Activated naive CD8-positive, alpha-beta T cell treated with anti-CD3 and anti-CD28 coated beads for 36 hours (primary cell): ENCODE measurements at places on chromosomes 3 and 15. TPM values are rescaled to one million over a fixed set of nuclear protein-coding genes. Genes with fewer than 3 reads are reported as not detected.
A peak's percentile ranks its signal among the peaks of the same experiment; 100 is the strongest.

DNA sequence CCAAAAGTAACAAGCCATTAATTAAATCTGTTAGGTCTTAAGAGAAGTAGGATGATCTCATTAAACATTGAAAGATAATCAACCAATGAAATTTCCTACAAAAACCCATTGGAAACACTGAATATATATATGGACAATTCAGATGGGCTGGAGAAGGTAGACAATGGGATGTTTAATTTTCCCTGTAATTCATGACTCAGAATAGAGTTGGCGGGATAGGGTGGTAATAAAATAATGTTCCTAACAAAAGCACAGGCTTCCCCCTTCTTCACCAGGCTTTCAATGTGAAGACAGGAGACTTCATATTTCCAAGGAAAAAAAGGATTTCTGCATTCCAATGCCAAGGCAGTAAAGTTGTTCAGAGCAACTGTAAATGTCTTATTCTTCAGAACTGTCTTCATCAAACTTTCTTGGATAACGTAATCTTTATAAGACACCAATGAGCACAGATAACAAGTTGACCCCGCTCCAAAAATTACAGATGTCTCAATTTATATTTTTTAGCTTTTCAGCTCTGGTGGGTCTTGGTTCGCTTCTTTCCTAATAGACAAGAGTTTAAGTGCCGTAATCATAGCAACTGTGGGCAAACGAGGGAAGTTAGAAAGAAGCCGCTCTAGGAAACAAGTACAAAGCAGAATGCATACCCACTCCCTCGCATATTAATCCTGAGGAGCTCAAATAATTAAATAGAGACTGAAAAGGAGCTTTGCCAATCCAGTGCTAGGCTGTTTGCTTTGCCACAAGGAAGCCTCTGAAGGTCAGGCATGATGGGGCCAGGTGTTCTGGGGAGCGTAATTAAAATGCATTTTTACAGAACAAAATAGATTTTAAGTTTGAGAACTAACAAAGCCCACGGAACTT, 377.0 kb downstream of the FOXP1 start:
- DNase-seq = no peak

SMAD6 gene
- 0.04 TPM for total RNA-seq

MOBP gene
- total RNA-seq = not detected

DNA sequence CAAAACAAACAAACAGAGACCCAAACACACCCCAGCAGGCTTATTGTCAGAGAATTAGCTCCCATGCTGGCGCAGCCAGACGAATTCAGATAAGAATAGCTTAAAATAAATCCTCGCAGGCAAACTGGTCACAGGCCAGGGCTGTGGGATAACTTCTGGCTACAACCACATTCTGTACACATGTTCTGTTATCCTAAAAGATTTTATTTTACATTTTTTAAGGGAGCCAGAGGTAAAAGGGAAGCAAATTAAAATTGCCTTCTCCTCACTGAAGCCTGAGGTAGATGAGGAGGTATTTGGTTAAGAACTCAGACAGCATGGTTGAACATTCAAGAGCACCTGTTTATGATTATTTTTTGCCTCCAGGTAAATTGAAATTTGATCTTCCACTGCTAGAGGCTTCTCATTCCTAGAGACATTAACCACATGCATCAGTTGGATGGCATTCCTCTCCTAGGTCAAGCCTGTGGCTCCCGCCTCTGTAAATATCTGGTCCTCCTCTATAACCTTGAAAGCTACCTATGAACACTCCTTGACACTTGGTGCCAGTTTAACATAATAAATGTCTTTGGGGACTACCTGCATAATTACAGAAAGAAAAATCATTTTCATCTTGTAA, 190.3 kb downstream of the SATB1 start:
- DNase-seq = no peak

DNA sequence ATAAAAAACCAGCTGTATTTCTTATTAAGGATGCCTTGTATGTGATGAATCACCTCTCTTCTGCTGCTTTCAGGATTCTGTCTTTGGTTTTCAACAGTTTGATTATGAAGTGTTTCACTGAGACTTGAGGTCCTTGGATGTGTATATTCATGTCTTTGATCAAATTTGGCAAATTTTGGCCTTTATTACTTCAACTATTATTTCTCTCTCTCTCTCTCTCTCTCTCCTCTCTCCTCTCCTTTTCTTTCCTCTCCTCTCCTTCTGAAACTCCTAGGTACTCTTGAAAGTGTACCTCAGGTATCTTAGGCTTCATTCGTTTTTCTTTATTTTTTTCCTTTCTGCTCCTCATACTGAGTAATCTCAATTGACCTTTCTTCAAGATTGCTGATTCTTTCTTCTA, 43.3 kb downstream of the LSM3 start:
- no peak for DNase-seq

CA12 gene
- total RNA-seq = not detected

DNA sequence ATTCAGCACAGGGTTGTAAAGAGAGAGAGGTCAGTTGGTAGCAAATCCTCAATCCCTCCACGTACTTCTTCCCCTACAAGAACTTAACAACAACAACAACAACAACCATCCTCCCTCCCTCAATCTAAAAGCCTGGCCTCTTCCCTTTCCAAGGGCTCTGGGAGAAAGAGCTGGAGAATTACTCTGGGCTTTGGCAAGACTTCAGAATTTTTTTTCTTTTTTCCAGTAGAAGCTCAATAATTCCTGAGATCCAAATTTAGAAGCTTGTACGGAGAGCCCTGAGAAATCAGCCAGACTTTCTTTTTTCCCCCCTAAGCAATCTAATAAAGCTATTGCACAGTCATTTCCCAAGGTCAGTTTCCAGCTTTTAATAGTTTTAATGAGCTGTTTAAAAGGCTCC, 95.8 kb upstream of the CACNA2D3 start:
- DNase-seq = no peak

SCN10A gene
- total RNA-seq = not detected

- peak; percentile 38 for DNase-seq
Measured at GRCh38 chr3:46368569-46368968, 2.2 kb upstream of the CCR5 start.

DNA sequence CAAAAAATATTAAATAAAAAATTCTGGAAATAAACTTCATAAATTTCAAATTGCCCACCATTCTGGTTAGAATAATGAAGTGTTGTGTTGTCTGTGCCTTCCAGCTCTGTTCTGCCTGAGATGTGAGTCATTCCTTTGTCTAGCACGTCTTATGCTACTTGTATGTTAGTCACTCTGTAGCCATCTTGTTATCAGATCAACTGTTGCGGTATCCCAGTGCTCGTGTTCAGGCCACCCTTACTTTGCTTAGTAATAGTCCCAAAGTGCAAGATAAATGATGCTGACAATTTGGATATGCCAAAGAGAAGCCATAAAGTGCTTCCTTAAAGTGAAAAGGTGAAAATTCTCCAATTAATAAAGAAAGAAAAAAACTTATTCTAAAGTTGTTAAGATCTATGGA, 527.5 kb downstream of the NAALADL2 start:
- no peak for DNase-seq

GRCh38 chr3:18113417-18113816, 311.7 kb downstream of the SATB1 start:
- DNase-seq = no peak

- DNase-seq = no peak
Measured at GRCh38 chr3:113287111-113287802, 75.9 kb downstream of the BOC start.

GRCh38 chr3:32685543-32686185, 676 bp downstream of the CNOT10 start:
- DNase-seq = no peak

GRCh38 chr3:42035816-42036482, 55.2 kb upstream of the TRAK1 start:
- DNase-seq = no peak

GRCh38 chr3:16373341-16373946, 108.4 kb downstream of the OXNAD1 start:
- DNase-seq = no peak

ARRDC4 gene
- 2.5 TPM for total RNA-seq

- DNase-seq = peak; percentile 58
Measured at GRCh38 chr15:74400915-74401757, 32.6 kb downstream of the SEMA7A start.

SLC27A2 gene
- 15.0 TPM for total RNA-seq

ZPLD1 gene
- total RNA-seq = not detected

DNA sequence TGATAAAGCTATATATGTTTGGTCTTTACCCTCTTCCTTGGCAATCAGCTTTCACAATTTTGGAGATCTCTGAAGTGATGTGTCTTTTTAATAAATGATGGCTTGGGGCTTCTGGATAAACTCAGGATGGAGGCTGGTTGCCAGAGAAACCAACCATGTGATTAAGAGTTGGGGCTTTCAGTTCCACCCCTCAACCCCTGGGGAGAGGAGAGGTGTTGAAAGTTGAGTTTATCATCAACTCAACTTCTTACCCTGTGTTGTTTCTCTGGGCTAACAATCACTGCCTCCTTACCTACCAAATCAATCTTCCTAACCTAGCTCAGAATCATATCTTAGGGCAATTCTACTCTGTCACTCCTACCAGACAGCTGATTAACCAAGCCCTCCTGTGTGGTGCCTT, 735.8 kb downstream of the ZPLD1 start:
- DNase-seq = no peak

DNA sequence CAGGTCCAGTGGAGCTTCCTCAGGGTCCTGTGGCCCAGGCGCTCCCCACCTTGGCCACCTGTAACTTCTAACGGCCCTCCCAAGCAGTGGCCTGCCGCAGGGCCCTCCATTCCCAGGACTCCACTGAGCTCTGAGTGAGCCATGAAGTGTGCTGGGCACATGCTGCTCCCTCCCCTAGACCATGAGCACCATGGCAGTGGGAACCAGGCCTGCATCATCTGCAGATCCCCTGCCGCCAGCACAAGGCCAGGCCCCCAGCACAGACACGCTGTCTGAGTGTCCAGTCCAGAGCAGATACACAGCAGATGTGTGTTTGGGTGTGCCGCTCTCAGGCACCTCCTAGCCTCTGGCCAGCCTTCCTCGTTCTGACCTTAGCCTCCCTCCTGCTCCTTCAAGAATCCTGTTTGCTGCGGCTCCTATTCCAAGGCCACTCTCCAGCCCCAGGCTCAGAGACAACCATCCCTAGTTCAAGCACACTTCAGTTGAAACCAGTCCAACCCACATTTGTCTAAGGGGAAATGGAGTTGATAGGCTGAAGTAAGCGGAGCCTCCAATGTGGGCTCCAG, 7.0 kb upstream of the KLF15 start:
- DNase-seq = no peak

DNA sequence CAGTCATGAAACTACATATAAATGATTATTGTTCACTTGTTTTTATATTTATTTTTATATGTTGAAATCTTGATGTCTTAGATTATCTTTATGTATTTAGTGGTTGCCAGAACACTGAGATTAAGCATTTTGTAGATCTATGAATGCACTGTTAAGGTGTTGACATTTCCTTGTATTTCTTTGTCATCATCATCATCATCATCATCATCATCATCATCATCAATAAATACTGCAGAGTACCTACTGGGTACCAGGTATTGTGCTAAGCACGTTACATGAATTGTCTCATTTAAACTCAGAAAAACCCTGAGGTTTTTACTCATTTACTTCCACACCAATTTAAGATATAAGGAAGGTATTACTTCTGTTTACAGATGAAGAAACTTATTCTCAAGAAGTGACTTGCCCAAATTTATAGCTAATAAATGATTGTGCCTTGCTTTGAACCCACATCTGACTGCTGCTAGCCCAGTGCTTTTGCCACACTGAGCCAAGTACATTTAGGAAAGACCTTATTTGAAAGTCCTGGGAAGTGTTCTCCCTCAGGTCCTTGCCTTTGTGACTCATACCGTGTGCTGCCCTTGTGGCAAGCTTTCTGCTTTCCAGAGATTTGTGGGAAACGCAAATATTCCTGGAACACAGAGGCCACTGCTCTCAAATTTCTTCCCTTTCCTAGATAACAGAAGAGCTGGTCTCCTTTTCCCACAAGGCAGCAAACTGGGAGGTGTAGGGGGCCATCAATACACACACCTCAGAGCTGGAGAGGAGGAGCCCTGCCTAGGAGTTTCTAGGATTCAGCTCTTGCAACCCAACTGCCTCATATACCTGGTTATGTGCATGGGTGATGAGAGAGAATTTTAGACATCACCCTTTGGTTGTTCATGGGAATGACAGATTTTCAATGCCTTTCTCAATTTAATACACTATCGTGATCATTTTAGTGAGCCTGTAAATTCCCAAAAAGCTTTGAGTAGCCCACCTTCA, 115.4 kb upstream of the C15orf61 start:
- no peak for DNase-seq

CACNA2D3 gene
- total RNA-seq = not detected

- no peak for DNase-seq
Measured at GRCh38 chr3:183033746-183034145, 53.4 kb upstream of the DCUN1D1 start.

TF gene
- total RNA-seq = 0.02 TPM

EHD4 gene
- total RNA-seq = 23.6 TPM

WNT5A gene
- total RNA-seq = not detected

GRCh38 chr3:139505829-139506386, 29.6 kb upstream of the RBP2 start:
- DNase-seq = no peak

ECE2 gene
- total RNA-seq = not detected

GRCh38 chr3:20060974-20061685, 20.9 kb downstream of the KAT2B start:
- no peak for DNase-seq

- no peak for DNase-seq
Measured at GRCh38 chr3:72270072-72270681, 485.2 kb upstream of the PROK2 start.

DNA sequence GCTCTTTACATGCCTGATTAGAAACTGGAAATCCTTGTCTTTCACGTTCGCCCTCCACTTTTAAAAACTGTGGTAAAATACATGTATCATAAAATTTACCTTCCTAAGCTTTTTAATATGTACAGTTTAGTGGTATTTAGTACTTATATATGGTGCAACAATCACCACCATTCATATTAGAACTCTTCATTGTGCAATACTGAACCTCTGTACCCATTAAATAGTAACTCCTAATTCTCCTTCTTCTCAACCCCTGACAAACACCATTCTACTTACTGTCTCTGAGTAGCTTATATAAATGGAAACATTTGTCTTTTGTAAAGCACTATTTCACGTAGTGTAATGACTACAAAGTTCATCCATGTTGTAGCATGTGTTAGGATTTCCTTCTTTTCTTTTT, 28.2 kb downstream of the GRM2 start:
- DNase-seq = no peak

MYEF2 gene
- total RNA-seq = 22.2 TPM

- no peak for DNase-seq
Measured at GRCh38 chr3:81550415-81550814, 211.0 kb downstream of the GBE1 start.

BCHE gene
- total RNA-seq = not detected

SST gene
- not detected for total RNA-seq

DNA sequence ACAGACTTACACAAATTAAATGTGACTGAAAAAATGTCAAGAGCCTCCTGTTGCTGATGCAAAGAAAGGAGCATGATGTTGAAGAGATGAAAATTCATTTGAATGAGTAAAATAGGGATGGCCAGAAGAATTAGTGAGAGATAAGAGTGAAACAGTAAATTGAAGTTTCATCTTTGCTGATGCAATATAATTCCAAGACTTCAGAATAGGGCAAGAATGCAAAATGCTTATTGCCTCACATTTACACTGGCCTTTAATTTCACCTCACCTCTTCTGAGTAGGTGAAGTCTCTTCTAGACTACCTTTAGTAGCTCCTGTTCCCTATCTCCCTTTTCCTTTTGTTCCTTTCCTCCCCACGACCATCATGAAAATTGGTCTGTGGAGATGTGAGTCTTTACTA, 15.3 kb upstream of the MAPK6 start:
- DNase-seq = no peak

MRAS gene
- 0.54 TPM for total RNA-seq

GRCh38 chr3:139830817-139831216, 104.2 kb upstream of the CLSTN2 start:
- no peak for DNase-seq
